Fibroblast of skin of scalp (primary cell): ENCODE measurements at places on chromosomes 13 and 19.

DNA sequence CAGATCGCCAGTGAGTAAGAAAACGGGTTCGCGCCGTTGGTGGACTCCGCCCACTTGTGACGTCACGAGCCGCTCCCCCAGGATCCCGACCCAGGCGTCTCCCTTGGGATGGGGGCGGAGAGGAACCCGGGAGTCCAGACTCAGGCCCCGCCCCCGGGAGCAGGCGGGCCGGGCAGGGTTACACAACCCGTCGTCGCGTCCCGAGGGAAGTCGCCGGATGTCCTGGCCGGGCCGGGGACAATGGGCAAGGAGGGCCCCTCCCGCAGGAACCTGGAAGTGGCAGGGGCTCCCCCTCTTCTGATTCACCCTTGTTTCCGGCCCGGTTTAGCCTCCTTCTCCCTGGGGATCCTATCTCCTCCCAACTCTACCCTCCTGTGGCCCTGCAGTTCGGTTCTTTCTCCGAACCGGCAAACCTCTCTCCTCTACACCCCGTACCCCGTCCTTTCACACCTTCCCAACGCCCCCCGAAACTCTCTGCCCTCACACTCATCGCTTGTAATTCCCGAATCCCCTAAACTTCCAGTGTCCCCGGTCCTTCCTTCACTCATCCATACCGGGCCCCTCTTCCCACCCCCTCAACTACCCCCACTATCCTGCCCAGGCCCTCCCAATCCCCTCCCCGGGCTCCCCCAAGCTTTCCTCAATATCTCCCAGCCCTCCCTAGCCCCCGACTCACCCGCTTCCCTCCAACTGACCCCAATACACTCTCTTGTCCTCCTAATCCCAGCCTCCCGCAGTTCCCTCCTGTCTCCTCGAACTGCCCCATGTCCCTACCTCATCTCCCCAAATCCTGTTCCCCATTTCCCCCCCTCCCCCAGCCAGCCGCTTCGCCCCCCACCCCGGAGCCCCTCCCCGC lies 20.0 kb upstream of the ERCC1 start:
- peak; percentile 94 for DNase-seq

DNA sequence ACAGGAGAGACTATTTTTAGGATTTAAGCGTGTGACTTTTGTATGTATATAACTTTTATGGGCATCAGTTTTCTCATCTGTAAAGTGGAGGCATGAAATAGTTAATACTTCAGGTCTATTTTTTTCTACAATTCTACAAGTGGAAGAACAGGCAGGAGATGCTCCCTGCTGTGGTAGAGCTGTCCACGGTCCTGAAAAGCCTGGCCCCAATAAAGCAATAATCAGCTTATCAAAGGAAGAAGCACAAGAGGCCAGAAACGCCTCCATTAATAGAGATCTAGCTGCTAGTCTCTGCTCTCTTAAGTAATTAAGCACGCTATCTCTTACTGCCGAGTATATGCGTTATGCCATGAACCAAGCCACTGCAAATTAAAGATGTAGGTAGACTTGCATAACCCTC lies 28.0 kb upstream of the WASF3 start:
- peak; percentile 65 for DNase-seq

- no peak for DNase-seq
These were observed 767.3 kb upstream of the GPC6 start for GRCh38 chr13:92459306-92459705.

GRCh38 chr13:75704194-75704926 lies 68.2 kb downstream of the LMO7 start:
- peak; percentile 89 for DNase-seq

DNA sequence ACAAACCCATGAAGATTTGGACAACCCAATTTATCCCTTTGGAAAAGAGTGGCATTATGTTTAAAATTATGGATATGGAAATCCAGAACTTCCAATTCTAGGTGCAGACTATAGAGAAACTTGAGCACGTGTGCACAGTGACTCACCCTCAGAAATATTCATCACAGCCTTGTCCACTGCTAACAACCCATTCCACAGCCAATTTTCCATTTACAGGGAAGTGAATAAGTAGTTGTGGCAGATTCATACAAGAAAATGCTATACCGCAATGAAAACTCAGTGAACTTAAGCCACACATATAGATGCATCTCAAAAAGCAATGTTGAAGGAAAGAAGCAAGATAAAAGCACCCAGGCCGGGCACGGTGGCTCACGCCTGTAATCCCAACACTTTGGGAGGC lies 133.3 kb downstream of the USP12 start:
- peak; percentile 81 for DNase-seq

- no peak for DNase-seq
These were observed 7.2 kb downstream of the RNU6-9 start for GRCh38 chr19:900302-901111.
